Activated CD8-positive, alpha-beta memory T cell treated with anti-CD3 and anti-CD28 coated beads for 4 hours (primary cell): ENCODE measurements at places on chromosomes 5 and 9.

DNA sequence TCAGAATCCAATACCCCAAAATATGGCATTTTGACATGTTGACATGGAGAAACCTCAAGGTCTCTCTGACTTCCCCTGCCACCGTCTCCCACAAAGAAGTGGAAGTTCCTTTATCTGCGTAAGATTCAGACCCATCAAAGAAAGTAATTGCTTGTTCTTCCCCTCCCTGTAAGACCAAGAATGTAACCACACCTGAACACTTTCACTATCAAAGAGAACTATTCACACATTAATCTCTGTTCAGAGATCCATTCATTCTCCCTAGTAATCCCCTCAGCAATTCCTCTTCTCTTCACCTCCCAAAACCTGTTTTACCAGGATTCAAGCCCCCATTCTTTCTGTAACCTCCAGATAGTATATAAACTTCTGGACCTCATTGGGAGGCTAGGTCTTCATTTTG is 4.1 kb upstream of the SLC1A1 start:
- no peak for DNase-seq

DNA sequence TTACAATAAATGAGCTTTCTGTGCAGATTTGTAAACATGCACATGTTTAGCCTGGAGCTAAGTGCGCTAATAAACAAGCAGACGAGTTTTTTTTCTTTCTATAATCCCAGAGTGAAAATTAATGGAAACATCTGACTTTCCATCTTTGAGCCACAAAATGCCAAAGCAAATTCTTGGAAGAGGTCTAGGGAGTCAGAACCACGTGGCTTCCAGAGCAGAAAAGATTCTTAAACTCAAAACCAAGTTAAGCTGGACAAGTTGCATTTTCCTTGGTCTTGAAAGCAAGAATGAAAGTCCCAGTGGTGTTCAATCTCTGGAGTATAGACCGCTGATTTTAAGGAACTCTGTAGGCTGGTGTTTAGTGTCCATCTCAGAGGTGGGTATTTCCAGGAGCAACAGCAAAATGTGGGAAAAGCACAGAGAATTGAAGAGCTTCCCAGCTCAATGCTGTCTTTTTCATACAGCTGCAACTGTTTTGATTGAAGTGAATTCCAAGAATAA is 71.4 kb downstream of the MYO10 start:
- no peak for DNase-seq

DNA sequence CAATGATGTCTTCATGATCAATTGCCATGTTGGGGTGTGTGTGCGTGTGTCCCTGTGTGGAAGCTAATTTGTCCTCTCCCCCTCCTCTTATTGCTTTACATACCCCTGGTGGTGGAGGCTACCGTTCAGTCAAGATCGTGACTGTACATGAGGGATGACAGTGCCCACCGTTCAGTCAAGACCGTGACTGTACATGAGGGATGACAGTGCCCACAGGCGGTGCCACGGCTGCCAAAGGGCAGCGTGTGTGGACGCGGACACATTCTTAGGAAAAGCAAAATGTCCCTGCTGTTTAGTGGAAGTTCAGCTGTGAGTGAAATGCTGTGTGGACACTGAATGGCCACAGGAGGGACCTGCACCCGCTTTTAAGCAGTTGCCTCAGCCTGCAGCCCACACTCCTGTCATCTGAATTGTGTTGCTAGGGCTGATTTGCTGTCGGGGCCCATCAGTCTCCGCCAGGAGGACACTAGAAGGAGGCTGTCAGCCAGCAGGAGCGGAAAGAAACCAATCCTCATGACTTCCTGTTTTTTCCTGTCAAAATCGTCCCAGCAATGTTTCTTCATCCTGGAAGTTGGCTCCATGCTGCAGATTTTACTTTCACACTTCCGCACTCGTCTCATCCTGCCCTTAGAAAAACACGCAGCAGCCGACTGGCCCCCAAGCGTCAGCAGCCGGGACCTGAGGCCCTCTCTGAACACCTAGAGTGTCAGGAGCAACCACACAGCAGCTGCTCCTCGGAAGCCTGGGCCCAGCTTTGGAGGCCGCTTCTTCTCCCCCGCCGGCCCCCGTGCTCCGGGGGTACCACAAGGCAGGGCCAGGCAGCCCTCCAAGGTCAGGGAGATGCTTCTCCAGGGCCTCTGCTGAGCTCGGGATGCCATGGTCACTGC is 9.1 kb downstream of the OR2V1 start:
- no peak for DNase-seq

GRCh38 chr5:98443881-98444280 is 329.6 kb upstream of the RGMB start:
- DNase-seq: no peak

GRCh38 chr5:163384669-163385068 is 52.7 kb upstream of the CCNG1 start:
- DNase-seq: no peak

DNA sequence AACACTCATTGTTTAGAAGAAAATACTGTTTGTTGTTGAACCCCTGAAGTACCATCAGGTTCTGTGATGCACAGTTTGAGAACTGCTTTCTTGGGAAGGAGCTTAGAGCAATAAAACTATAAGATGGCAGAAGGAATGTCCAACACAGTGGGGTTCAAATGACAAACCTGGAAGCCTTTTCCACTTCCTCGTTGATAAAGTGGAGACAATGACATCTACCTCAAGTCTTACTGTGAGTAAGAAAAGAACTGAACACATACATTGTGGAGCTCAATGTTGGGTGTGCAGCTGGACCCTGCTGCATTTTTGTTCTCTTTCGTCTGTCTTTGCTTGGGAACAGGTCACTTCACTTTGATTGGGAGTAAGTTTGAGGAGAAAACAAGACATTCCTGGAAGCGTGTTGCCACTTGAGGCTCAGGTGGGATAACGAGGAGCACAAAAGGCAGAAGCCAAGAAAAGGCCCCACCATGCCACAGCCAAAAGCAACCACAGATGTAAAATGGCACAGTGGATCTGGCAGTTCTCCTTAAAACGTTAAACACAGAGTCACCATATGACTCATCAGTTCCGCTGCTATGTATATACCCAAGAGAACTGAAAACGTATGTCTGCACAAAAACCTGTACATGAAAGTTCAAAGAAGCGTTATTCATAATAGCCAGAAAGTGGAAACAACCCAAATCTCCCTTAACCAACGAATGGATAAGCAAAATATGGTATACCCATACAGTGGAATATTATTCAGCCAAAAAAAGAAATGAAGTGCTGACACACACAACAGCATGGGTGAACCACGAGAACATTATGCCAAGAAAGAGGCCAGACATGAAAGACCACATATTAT is 42.9 kb upstream of the SUB1 start:
- no peak for DNase-seq

DNA sequence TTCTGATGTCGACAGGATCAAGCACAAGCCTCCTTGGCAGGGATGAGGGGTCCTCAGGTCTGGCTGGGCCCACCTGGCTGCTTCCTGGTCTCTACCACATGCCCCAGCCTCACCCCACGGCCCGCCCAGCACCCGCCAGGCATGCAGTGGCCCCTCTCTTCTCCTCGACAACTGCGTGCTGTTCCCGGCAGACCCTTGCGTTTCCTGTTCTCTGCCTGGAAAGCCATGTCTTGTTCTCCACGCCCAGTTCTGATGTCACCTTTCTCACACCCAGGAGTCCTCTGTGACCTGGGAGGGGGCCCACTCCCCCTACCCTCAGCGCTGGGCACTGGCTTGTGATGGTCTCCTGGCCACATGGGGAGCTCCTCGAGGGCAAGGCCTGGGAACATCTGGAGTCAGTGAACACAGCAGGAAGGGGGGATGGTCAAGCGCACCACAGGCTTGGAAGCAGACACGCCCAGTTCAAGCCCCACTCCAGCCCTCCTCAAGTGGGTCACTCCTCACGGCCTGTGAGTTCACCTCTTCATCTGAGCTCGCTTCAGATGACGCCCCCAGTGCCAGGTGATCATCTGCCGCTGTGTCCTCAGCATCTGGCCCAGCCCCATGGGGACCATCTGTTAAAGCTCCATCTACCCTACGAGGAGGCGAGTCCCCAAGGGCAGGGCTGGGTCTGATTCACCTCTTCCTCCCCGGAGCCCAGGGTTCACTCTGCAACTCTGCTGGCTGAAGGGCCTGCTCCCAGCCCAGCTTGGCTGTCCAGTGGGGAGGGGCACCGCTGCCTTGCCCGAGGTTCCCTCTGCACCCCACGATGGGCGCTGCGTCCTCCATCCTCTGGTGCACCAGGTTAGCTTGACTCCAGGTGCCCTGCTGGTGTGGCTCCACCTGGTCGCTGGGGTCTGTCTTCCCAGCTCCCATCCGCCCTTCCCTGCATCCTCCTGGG is 133.2 kb upstream of the PHYKPL start:
- no peak for DNase-seq

DNA sequence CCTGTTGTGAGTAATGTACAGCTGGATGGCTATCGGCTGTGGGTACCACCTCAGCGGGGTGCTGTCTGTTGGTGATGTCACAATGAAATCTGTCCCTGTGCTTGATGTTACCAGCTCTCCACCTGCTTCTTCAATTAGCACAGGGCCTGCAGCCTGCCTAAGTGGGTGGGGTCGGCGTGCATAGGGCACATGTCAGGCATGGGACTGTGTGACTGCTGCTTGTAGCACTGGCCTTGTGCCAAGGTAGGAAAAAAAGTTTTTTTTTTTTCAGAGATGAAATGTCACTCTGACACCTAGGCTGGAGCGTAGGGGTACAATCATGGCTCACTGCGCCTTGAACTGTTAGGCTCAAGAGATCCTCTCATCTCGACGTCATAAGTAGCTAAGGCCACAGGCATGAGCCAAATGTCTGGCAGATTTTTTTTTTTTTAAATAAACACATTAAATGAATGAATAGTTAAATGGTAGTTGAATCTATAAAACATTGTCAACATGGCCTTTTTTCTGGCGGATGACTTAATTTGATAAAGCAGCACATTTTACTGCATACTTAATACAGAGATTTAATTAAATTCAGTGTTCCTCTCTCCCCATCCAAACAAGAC is 222.5 kb downstream of the NXNL2 start:
- DNase-seq: no peak

GRCh38 chr5:16976625-16977008 is 40.5 kb upstream of the MYO10 start:
- no peak for DNase-seq

DNA sequence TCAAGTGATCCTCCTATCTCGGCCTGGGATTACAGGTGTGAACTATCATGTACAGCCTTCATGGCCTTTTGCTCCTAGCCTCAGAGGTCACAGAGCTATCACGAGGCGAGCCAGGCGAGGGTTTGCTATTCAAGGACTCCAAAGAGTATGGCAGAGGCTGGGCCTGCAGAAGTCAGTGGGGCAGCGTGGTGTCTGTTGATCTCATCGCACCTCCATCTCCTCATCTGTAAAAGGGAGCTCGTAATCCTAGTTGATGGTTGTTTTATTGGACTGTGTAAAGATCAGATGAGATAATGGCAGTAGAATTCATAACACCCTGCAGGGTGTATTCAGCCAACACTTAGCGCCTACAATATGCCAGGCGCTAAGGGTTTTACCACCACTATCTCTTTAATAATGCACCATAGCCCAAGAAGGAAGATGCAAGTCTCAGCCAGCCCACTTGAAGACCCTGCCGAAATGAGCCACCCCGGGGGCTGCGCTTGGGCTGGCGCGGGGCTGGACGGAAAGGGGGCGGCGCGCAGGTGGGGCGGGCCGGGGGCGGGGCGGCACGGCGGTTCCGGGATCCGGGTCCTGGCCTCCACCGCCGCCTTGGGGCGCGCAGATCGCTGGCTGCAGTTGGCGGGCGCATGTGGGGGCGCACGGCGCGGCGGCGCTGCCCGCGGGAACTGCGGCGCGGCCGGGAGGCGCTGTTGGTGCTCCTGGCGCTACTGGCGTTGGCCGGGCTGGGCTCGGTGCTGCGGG is at the start of gene GALNT12:
Gene GALNT12 (plus strand): TSS at position 601 of the 744 bp plus-strand sequence. CDS start 29 bp downstream, at position 630.
- DNase-seq: peak; percentile 25

DNA sequence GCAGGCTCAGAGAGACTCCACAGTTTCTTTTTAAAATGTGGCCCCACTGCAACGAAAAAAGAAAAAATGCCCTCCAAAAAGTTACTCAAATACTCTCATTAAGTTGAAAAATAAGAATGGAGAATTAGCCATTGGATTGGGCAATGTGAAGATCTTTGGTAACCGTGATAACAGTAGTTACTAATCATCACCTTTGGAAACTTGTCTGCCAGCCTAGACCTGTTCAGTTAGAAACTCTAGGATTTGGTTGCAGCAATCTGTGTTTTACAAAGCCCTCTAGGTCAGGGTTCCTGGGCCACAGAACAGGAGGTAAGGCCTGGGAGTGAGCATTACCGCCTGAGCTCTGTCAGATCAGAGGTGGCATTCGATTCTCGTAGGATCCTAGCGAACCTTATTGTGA is 34.2 kb downstream of the VPS13A start:
- no peak for DNase-seq
